Activated naive CD4-positive, alpha-beta T cell (primary cell): ENCODE measurements at places on chromosomes 1 and 21.

DNA sequence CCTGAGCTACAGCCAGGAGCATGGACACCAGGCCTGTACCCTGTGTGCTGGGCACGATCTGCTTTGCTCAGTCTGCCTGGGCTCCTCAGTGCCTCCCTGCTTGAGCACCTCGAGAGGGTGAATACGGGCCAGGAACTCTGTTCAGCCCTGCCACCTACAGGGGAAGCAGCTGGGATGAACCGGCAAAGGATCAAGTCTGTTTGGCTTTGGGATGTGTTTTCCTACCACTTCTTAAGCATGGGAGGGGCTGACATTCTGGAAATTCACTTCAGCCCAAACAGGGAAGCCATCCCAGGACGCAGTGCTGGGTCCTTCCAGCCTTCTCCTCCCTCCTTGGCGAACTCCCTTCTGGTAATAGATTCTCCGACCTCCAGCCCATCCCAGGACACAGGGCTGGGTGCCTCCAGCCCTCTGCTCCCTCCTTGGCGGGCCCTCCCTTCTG, 55.8 kb upstream of the SELENON start:
- no peak for DNase-seq

DNA sequence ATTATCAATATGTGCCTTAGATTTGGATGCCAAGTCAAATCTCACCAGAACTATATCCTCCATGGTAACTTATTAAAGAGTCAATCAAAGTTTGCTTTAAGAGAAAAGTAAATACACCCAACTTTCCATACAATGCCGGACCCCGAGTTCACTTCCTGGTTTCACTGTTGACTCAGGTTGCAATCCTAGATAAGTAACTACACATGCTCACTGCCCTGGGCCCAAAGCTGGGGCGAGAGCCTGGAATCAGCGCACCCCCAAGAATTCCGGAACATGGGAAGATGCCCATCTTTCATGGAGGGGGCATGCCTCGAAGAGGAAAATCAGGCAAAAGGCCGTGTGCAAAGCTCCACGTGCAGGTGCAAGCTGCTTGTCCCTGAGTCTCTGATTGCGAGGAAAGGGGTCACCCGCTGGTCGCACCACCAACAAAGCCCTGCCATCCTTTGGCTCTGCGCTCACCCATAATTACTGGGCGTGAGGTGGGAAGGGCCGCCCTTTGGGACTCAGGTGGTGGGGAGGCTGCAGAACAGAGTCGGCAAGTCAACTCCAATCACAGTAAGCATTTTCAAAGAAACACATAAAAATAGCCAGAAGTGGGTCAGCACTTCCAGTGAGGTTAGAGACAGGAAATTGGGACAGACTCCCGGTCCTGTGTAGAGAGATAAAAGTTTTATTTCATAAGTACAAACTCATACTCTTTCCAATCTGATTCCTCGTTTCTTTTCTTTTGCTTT, 167.7 kb downstream of the TOMM20 start:
- no peak for DNase-seq

DNA sequence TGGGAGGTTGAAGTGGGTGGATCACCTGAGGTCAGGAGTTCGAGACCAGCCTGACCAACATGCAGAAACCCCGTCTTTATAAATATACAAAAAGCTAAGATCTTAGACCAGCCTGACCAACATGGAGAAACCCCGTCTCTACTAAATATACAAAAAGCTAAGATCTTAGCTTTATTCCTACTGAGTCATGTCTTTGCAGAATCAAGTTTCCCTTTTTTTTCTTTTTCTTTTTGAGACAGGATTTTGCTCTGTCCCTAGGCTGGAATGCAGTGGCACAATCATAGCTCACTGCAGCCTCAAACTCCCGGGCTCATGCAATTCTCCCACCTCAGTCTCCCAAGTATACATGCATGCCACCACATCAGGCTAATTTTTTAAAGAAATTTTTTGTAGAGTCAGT, 21.4 kb downstream of the KDM5B start:
- DNase-seq = no peak

GRCh38 chr1:240646571-240647240, 34.8 kb upstream of the GREM2 start:
- no peak for DNase-seq

DNA sequence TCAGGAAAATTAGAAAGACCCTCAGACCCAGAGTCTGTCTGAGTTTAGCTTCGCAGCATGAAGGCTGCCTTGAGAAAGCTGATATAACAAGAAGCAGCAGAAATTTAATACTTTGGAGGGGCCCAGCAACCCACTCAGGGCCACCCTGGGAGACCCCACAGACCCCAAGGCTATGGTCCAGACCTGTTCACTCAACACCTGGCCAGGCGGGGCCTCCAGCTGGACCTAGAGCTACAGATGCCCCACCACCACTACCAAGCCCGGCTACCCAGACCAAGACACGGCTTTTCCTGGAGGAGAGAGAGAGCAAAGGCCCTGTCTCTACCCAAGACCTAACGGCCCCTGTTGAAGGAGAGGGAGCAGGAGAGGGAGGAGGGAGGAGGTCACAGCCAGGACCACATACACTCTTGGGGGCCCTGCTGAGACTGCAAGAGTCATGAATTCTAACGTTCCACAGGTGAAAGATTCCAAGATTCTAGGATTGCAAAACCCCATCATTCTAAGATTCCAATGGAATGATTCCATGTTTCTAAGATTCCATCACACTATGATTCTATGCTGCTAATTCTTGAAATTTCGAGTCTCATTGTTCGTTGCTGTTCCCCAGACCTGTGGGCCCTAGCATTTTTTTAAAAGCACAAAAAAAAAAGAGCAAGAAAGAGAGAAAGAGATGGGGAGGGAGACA, 53.2 kb downstream of the LACTBL1 start:
- DNase-seq = no peak

- DNase-seq = no peak
Observed at GRCh38 chr21:31173881-31174555, 135.7 kb upstream of the KRTAP19-8 start.

DNA sequence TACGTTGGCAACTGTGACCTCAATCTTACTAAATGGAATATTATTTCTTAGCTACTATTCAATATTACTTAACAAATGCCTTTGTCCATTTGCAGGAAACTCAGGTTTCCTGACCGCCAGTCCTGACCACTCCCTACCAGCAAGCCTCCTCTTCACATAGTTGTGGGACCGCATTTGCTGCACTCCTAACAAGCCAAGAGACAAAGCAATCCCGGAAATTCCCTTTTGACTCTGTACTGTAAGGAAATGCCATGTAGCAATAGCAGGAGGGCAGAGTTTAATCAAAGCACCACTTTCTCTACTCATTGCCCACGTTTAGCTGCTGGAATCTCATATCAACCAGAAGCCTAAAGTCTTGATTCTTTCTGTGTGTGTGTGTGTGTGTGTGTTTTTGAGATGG, 28.1 kb upstream of the ACBD6 start:
- DNase-seq = no peak

- DNase-seq = no peak
Observed at GRCh38 chr1:30523055-30524020, 200.0 kb downstream of the MATN1 start.

DNA sequence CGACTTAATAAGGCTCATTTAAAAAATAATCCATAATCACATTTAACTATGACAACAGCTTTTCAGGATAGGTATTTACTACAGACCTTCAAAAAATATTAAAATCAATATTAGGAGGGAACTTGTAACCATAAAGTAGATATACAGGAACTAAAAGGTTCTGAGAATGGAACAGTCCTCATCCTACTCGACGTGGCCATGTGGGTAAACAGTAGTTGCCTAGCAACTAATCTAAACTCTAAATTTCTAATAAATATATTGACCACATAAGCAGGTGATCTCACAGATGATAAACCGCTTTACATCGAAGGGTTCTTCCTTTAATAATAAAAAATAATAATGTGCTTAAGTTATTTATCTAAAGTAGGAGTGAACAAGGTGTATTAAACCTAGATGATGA, 7.9 kb downstream of the AKT3 start:
- no peak for DNase-seq
